ENCODE measurements at places on chromosomes 3 and 15.

- no peak for DNase-seq
These were observed 60.2 kb downstream of the GRM7 start for GRCh38 chr3:6921066-6921465.

DNA sequence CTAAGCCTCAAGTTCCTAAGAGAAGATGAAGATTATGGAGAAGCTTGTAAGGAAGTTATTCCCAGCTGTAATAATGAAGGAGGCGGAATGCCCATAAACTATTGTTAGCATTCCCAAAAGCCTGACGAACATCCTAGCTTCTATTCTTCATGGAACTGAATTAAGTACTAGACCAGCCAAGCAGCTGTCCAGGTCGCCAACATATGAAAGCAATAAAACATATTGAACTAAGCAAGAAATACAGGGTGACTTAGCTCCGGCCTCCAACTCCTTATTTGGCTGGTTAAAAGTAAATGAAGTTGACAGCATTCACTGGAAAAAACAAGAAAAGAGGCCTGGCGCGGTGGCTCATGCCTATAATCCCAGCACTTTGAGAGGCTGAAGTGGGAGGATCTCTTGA is 174.0 kb upstream of the TPM1 start:
- DNase-seq, result no peak

DNA sequence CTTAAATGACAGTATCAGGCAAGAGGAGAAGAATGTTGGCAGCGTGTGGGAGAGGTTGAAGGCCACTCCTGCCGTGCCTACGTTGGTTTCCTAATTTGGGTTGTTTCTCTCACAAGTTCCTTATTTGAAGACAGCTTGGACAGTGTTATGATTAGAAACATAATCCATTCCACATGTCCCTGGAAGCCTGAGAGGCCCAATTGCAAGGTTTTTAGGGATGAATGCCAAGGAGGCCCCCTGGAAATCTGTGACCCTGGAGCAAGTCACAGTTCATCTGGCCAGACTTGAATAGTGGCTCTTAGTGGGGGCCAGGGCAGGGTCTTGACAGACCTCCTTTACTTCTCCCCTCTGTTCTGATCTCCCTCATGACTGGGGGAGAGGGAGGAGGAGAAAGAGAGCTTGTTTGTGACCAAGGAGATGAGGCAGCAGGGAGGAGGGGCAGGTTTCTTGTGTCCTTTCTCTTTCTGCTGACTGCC is 584.4 kb upstream of the TBL1XR1 start:
- no peak for DNase-seq

DNA sequence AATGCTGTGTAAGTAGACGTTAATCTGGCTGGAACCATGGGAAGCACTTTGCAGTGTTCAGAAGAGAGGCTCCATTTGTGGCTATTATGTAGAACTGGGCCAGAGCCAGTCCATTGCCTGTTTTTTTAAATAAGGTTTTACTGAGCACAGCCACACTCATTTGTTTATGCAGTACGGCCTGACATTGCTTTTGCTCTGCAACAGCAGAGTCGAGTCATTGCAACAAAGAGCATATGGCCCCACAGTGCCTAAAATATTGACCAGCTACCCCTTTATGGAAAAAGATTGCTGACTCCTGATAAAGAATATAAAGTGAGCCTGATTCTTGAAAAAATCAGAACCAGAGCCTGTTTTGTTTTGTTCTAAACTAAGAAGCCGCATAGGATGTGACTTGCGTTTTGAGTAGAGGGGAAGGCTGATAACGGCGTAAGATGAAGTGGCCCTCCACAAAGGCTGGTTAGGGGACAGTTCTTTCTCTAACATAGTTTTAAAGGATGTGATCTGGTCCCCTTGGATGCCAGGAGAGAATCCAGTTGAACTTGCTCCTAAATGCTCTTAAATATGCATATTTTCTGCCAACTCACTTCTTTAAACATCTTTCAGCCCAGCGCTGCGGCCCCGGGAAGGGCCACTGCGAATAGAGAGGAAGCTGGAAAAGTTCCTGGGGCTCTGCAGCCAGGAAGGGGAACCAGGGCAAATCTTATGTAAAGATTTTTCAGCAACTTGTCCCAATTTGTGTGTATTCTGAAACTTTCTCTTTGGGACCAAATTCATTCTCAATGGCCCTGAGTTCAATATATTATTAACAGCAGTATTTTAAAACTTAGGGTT is 64.5 kb downstream of the GLDN start:
- DNase-seq, result no peak

GRCh38 chr15:73031648-73032047 is 20.6 kb upstream of the NEO1 start:
- DNase-seq, result no peak

GRCh38 chr15:68517285-68517761 is 61.5 kb upstream of the CORO2B start:
- no peak for DNase-seq

DNA sequence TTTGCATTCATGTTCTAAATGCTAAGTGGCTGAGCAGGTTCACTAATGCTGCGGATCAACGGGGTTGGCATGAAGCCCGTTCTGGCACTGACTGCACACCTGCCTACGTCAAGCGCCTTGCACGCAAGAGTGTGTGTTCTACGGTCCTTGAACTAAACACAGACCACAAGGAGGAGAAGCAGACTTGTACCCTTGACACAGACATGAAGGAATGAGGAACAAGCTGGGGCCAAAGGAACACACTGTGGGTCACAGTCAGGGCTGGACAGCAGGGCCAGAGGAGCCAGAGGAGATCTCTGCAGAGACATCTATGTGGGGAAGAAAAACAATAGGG is 48.0 kb upstream of the LDHAL6B start:
- DNase-seq, result no peak

DNA sequence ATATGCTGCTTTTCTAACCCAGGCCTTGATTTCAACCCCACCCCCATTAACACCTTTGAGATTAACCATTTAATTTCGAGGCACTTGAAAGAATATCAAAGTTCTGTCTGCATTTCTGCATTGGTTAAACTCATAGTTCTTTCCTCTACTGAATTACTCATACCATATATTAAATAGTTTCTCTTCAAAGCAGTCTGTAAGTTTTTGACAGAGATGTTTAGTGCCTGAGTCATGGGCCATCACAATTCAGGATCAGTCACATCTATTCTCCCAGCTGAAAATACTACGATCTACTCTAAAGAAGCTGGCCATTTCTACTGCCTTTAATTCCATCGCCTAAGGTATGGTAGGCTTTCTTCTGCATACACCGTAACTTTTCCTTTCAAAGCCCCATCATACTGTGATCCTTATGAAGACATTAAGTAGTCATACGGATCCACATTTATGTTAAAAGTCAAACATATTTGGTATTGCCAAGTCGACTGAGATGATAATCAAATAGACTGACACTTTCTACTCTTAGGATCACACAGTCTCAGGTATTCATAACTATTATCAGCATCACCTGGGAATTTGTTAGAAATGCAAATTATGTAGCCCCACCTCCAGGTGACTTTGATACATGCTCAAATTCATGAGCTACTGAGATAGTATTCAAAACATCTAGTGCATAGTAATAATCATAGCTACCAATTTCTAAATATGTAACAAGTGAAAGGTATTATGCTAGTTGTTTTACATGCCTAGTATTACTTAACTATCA is 489.4 kb upstream of the IL12A start:
- DNase-seq, result no peak

DNA sequence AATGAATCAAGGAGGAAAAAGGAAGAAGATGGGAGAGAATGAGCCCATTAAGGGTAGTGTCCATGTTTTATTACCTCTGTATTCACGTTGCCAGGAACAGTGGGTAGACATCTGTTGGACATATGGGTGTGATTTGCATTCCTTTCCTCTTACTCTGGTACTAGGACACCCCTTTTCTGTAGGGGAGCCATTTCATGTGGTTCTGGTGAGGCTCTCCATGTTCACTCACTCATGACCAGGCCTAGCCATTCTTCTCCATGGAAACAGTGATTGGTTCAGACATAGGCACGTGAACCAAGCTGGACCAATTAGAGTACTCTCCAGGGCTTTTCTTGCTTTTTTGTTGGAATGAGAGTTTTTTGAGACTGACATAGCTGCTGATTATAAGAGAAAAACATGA is 39.6 kb upstream of the PDCD6IP start:
- DNase-seq, result no peak

DNA sequence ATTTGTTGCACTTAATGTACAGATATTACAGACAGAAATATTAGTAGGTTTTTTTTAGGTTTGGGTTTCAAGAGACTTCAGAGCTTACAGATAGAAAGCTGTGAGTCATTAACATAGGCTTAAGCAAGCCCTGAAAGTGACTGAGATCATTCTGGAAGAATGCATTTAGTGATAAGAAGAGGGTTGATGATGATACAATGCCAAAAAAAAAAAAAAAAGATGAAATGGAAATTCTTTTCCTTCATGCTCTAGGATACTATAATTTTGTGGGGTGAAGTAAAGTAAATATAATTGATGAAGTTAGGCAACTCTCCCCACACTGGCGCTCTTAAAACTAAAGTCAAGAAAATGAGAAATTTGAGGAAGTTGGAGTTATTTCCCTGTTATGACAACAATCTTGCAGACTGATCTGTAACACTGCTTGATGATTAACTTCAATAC is 169.4 kb upstream of the ZNF385D start:
- no peak for DNase-seq

DNA sequence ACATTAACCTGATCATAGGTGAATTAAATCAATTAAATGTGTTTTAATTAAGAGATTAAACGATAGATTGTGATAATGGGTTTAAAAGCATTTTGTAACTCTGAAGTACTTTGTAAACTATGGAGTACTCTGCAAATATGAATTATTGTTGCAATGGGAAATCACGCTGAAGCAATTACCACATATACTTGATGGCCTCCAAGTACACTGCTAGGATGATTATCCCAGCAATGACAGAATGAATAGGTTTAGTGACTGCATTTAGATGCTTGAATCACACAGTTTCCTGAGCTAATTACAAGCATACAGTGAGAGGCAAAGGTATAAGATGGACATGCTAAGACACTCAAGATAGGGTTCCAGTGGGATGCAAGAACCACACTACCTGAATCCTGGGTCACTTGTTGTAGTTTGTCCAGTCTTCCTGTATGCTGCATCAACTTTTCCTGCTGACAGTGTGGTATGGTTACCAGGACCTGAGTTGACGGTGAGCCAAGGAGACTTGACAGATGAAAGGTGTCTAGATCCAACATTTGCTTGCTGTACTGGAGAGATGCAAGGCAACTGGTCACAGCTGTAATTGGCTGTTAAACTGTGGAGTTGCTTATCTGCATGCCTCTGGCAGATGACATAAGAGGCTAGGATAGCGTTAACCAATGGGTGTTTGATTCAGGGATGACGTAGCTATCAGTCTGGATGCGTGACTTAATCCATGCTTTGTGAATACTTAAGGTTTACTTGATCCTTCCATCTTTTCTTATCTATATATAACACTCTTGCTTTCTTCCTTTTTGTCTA is 38.0 kb downstream of the RNF13 start:
- no peak for DNase-seq

GRCh38 chr3:14231145-14231990 is 52.8 kb downstream of the LSM3 start:
- no peak for DNase-seq

DNA sequence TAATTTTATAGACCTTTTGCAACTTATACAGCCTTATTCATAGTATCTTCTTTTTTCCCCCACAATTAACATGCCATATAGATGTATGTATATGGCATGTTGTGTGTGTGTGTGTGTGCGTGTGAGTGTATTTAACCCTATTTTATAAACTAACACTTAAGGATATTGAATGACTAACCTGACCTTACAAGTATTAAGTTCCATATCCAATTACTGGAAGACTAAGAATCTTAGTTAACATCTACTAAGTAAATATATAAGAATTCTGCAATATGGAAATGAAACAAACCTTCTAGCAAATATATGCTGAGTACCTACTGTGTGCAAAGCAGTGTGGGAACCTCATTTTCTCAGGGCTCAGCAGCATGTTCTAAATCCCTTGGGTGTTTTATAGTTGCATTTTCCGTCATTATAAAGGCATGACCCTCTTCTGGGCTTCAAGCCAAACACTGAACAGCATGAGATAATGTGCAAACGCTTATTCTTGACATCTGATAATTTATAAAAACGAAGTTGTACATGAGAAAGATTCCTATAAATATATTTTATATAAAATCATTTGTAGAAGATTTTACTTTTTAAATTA is 105.5 kb downstream of the NLGN1 start:
- no peak for DNase-seq

DNA sequence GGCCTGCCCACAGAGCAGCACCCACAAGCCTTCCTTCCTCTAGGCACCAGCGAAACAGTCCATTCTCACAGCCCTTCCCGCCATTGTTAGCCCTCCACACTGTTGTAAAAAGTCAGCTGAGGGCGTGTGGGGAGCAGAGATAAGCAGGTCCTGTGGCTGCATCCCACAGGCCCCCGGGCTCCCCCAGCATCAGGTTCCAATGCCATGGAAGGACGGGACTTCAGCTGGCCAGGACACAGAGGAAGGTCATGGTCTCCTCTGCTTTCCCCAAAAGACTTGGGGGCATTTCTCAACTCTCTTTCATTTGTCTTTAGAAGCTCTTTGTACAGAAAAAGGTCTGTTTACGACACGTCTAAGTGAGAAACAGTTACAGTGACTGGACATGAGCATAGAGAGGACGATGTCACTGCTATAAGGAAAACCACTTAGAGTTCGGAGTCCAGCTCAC is 85.2 kb upstream of the HERC1 start:
- no peak for DNase-seq

- peak; percentile 26 for DNase-seq
These were observed 1.3 kb downstream of the SLC7A14 start for GRCh38 chr3:170584585-170585007.

GRCh38 chr3:127808197-127808596 is 14.1 kb downstream of the MGLL start:
- no peak for DNase-seq

DNA sequence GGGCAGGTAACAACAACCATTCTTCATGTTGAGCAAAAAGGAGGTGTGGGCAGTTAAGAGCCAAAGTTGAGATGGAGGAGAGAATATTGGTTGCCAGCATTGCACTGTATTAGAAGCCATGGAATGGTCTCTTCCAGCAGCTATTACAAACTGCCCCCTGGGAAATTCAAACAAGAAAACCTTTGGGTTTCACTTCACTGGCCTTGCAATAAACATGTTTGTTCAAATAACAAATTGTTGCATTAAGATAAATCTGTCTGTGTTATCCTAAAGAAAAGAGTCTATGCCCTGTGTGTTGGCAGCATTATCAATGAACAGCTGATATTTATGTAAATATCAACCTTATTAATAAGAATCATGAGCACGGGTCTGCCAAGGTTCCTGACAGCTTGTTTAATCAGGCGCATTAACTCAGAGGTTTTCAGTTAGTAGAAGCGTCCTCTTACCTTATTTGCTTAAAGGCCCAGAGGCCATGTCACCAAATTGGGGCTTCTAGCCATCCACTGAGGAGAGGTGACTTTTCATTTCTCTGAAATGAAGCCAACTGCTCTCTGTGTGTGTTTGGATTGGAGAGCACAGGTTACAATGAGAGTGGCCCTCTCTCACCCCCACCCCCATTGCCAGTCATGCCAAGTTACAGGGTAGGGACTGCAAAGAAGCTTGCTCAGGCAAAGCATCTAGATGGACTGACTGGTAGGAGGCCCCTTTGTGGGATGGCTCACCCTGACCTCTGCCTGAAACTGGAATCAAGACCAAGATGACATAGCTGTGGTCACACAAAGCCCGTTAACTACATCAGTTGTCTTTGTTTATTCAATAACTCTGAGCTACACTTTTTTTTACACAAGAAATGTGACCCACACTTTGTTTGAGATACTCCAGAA is 10.5 kb downstream of the FILIP1L start:
- no peak for DNase-seq
